ENCODE measurements at places on chromosomes 7 and 10.

DNA sequence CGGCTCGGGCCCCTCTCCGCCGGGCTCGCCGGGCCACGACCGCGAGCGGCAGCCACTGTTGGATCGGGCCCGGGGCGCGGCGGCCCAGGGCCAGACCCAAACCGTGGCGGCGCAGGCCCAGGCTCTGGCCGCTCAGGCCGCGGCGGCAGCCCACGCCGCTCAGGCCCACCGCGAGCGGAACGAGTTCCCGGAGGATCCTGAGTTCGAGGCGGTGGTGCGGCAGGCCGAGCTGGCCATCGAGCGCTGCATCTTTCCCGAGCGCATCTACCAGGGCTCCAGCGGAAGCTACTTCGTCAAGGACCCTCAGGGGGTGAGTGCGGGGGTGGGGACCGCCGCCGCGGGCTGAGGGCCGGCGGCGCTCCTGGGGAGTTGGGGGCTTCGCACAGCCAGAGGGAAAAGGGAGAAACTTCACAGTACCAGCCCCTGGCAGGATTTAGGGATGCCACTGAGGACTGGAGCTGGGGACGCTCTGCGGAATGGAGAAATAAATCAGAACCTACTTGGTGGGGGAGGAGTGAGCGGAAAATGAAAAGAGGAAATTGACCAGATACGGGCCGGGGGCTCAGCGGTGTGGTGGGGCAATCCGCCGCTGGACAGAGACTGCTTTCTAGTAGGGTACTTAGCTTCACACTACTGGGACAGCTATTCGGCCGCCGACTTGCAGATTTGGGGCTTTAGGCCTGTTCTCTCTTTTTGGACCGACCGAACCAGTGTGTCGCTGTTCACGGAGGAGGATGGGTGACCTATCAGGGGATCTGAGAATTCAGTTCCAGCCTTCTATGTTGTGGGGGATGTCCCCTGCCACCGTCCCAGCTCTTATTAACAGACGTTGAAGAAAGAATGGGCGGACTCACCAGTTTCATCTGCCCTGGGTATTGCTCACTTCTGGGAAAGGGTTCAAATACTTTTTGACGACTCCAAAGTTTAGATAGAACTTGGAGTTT lies 669 bp downstream of the PI4K2A start:
- DNase-seq, result peak; percentile 32

DNA sequence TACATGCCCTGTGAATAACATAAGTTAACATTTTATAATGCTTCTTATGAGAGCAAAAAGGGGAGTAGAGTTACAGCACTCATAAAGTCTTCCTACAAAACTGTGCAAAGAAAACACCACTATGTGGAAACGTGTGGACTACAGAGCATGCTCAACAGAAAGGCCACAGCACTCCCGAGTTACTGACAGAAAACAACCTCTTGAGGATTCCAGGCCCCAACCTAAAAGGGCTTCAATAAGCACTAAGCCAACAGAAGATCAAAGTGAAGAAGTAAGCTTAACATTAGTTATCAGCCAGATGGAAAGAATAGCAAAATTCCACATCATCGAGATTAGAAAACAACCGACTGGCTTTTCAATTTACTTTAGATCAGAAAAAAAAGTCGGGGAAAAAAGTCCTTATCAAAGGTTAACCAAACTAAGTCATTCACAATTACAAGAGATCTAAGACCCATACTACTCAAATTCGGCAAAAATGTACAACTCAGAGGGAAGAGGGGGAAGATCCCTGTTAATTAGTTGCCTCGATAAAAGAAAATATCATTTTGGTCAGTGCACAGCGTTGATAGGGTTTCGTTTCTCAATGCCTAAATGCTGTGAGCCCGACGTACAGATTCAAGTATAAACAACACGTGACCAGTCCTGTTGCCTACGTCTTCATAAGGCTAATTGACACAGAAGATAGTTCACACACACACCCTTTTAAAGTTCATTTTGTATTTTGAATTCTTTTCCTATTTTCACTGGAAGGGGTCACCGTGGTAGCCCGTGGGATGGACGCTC lies 1.4 kb downstream of the KBTBD2 start:
- DNase-seq, result peak; percentile 30

GRCh38 chr10:60144099-60144498 lies 237.7 kb upstream of the CCDC6 start:
- no peak for DNase-seq

GRCh38 chr10:52782554-52782953 lies 10.0 kb upstream of the MBL2 start:
- DNase-seq, result no peak

GRCh38 chr7:135899458-135900064 lies 77.6 kb downstream of the MTPN start:
- DNase-seq, result no peak

- DNase-seq, result no peak
Observed at GRCh38 chr10:42654419-42654818, 16.0 kb upstream of the ZNF33B start.

DNA sequence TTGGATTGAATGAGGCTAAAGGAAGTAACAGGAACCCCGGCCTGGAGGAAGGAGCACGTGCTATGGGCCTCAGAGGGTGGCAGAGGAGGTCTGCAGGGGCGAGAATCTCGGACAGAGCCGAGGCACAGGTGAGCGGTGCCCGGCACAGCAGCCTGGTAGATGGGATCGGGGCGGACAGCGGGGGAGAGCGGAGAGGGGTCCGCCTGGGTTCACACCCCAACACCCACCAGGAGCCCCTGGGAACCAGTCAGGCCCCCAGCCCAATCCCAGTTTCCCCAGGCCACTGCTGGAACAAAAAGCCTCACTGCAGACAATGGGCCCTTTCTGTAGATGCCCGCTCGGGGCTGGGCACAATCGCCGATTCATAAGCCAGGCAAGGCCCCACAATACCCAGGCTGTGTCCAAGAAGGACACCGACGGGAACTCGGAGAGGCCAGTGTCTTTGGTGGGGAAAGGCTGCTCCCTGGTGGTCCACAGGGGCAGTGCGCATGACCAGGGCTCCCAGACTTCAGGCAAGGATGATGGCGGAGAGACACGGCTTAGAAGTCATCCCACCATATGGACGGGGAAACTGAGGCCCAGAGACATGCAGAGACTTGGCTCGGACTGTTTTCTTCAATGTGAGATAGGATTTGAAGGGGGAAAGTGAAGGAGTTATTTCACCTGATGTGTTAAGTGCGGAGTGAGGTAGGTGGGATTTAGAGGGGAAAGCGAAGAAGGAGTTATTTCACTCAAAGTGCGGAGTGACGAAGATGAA lies 106.9 kb upstream of the GPR26 start:
- DNase-seq, result peak; percentile 58

- no peak for DNase-seq
Observed at GRCh38 chr7:64187408-64187807, 19.6 kb upstream of the ZNF735 start.

DNA sequence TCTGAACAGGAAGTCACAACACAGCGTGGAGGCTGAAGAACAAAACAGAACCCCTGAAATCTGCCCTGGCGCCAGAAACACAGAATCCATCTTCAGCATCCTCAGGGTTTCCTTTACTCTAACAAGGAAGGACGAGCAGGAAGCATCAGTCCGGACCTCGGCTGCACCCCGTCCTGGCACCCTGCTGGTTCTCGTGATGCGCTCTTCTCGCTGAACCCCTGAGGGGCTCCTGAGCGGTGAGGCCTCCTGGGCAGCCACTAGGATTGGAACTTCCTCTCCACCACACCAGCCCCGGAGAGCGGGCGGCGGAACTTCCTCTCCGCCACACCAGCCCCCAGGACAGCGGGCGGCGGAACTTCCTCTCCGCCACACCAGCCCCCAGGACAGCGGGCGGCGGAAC lies 461.9 kb downstream of the PTPRN2 start:
- DNase-seq, result no peak

DNA sequence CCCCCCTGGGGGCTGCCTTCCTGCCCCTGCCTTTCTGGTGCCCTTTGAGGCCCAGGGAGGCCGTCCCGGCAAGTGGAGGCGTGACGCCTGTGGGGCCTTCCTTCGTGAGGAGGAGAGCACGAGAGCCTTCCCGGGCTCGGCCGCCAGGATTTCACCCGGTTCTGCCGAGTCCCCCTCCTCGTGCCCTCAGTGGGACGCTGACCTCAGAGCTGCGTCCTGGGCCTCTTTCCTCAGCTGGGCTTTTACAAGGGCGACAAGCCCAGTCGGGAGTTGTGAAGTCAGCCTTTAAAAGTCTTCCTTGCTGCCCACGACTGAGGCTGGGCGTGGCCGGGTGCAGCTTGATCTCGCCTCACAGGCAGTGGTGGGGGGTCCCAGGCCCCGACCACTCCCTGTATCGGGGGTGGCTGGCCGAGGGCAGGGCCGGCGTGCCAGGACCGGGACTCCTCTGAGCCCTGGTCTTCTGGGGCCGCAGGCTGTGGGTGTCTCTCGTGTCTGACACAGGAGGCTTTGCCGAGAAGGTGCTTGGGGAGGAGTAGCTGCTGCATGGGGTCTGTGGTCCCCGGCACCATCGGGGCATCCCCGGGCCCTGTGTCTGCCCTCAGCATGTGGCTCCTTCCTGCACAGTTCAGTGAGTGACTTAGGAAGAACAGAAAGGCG lies 41.8 kb downstream of the FAM20C start:
- DNase-seq, result no peak

DNA sequence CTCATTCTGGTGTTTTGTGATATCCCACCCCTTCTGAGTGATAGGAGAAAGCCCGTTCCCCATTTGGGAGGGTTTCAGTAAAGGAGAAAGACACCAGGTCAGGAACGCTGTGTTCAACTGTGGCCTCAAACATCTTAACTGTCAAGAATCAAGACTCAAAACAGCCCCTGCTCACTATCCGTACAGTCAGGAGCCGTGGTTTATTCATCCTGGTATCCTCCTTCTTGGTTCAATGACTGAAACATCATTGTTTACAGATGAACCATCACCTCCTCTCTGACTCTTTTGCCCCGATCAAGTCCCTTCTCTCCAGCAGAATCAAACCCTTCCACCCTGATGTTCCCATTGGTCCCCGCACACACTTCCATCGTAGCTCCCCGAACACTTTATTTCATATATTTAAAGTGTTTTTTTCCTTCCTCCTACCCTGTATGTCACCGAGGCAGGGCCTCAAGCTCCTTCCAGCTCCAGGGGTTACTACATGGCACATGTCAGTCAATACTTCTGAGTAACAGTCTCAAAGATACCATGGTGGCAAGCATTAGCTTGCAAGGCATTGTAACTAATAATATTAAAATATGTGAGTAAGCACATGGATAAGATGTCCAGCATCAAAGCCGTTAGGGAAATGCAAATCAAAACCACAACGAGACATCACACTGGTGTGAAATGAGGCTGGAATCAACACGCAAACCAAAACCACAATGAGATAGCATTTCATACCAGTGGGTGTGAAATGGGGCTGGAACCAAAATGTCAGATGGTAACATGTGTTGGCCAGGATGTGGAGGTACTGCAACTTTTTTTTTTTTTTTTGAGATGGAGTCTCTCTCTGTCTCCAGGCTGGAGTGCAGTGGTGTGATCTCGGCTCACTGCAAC lies 124.7 kb upstream of the C1QL3 start:
- DNase-seq, result no peak

- no peak for DNase-seq
Observed at GRCh38 chr10:5449823-5450222, 37.5 kb downstream of the NET1 start.

- DNase-seq, result no peak
Observed at GRCh38 chr10:36533861-36534260, 591.5 kb upstream of the ANKRD30A start.

- no peak for DNase-seq
Observed at GRCh38 chr7:628826-629225, 97.7 kb upstream of the DNAAF5 start.

- peak; percentile 64 for DNase-seq
Observed at GRCh38 chr10:22253580-22253882, 35.7 kb upstream of the EBLN1 start.

DNA sequence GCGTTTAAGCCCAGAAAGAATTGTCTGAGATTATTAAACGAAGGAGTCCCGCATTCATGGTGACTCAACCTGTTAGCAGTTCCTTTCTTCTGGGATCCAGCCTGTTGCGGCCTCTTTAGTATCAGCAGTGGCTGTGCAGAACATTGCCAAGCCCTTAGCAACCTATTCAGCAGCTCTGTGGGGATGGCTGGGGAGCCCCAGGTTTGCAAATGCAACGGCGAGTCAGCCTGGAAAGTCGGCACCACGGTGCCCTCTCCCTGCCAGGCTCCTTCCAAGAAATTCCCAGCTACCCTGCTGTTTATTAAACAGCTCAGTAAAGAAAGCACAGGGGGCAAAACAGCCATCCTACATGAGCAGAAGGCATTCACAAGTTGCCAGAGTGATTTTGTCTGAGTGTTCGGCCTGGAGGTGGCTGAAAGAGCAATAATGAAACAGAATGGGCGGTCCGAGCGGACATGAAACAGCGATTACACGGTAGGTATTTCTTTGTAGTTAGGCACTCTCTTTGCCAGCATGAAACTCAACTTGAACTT lies 198.3 kb downstream of the BAMBI start:
- DNase-seq, result no peak

DNA sequence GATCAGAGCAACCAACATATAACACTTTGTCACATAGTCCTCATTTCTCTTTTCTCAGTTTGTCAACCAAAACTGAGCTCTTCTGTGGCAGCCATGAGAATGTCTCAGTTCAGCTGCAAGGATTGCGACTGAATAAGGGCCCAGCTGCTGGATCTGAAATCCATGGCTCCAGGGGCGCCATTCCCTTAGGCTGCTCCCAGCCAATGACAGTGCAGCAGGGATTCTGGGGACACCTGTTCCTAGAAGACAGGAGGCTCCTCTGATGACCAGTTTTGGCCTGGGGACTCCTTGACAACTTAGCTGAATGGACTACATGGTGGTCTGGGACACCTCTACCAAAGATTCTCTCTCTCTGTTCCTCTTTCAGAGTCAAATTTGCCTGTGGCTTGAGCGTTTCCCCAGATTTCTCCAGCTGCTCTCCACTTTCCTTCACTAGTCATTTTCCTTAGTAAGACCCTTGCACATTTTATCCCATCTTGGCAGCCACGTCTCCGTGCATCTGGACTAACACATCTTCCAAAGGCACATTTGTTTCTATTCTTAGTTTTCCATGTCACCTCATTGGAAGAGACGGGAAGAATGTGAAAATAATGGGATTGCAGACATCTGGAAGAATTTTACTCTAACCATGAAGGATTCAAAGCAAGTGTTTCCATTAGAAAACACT lies 28.1 kb upstream of the KIF5B start:
- no peak for DNase-seq

GRCh38 chr7:122881324-122881723 lies 4.9 kb downstream of the CADPS2 start:
- DNase-seq, result no peak

DNA sequence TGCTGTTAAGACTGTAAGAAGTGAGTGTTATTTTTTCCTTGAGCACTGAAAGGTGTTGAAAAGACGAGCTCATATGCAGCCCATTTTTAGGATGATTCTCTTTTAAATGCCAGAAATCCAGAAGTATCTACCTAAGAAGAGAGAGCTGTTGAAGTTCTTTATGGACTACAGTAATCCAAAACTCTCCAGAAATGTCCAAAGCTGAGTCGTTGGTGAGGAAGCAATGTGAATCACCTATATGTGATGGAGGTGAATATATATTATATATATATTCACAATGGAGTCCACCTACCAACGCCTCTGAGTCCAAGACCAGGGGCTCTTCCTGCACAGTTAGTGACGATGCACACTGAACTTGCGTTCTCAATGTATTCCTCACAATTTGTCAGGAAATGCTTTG lies 252.7 kb upstream of the PITRM1 start:
- no peak for DNase-seq

Data from hematopoietic multipotent progenitor cell (in vitro differentiated cells).